NCI-H2081 treated with DMSO at 0.1 percent for 48 hours (cell line): ENCODE measurements at places on chromosomes 7 and 10.
A peak's percentile ranks its signal among the peaks of the same experiment; 100 is the strongest.

- DNase-seq, result no peak
Measured at GRCh38 chr10:9786101-9786500, 1231.6 kb upstream of the CELF2 start.

GRCh38 chr10:5650664-5651387 lies 15.6 kb downstream of the ASB13 start:
- no peak for DNase-seq

- DNase-seq, result no peak
Measured at GRCh38 chr7:85815526-85815925, 628.7 kb upstream of the SEMA3D start.

DNA sequence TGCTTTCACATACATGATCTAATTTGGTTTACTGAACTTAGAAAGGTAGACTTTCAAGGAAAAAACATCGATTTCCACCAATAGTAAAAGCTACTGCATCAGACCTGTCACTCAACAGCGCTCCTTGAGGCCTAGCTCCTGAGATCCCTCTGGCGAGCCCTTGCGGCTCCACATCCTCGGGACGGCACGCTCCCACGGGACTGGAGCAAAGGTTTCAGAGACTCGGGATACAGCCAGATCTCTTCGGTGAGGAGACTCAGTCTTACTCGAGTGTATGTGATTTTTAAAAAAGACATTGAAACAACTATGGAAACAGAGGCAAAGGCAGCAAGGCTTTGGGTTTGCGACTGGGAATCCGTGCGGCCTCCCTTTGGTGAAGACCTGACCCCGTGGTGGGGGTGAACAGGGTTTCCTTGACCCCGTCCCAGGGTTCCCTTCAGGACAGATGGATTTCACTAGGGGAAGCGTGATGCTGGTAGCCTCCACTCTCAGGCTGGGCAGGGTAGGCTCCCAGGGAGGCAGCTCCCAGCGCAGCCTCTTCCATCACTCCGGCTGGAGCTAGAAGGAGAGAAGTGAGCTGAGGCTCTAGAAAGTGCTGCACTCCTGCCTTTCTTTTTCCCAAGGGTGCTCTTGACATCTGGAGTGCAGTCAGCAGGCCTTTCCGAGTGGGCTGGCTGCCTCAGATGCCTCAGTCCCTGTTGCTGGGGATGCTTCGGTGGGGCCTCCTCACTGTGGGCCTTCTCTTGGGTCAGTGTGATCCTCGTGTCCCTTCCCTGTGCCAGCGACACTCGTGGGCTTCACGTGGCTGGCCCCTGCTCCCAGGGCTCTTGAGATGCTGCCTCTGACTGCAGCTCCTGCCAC lies 5.8 kb upstream of the ATP6V0E2 start:
- no peak for DNase-seq

GRCh38 chr7:6166443-6166891 lies 106.0 kb downstream of the CYTH3 start:
- no peak for DNase-seq

GRCh38 chr7:50697748-50698147 lies 84.9 kb downstream of the GRB10 start:
- no peak for DNase-seq

GRCh38 chr7:2807845-2808772 lies 36.0 kb downstream of the GNA12 start:
- no peak for DNase-seq

DNA sequence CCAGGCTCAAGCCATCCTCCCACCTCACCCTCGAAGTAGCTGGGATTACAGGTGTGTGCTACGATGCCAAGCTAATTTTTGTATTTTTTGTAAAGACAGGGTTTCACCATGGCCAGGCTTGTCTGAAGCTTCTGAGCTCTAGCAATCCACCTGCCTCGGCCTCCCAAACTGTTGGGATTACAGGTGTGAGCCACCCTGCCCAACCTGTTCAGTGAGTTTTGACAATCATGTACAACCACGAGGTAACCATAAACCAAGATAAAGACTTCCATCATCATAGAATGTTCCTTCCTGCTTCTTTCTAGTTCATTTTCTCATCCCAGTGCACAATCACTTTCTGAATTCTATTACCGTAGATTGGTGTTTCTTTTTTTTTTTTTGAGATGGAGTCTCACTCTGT lies 30.5 kb upstream of the MKRN1 start:
- DNase-seq, result no peak

GRCh38 chr10:31315453-31315852 lies 3.6 kb upstream of the ZEB1 start:
- DNase-seq, result no peak

GRCh38 chr10:88289342-88289741 lies 293.8 kb downstream of the RNLS start:
- DNase-seq, result no peak

DNA sequence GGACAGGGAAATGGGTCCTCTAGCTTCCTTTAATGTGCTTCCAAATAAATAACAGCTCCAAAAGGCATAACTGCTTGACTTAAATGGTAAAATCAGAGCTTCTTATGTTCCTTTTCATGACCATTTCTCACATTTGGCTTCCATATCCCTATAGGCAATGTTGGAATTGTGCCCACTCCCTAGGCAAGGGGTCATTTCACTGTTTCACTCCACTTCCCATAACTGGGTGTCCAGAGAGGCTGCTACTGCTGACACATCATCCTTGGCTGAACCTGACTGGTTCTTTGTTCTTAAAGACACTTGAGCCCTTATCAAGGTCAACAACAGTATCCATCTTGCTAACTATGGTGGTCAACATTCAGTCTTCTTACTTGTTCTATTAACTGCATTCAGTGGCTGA lies 37.1 kb downstream of the PRTFDC1 start:
- DNase-seq, result no peak

- DNase-seq, result no peak
Measured at GRCh38 chr7:30815951-30816644, 44.9 kb downstream of the MINDY4 start.

DNA sequence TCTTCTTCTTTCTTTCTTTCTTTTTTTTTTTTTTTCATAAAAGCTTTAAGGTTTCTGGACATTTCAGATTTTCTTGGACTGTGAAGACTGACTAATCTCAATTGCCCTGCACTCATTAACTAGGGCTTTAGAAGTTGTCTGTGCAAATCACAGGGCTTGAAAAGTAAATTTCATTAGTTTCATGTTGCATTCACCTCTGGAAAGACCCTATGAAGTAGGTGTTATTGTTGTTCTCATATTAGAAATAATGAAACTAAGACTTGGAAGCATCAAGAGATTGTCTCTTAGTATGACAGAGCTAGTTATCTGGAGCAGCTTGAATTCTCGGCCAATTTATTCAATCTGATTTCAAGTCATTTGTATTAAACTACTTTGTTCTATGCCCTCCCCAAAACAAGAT lies 28.2 kb upstream of the SEMA3D start:
- DNase-seq, result no peak

GRCh38 chr7:135239263-135239662 lies 5.6 kb downstream of the STRA8 start:
- no peak for DNase-seq

DNA sequence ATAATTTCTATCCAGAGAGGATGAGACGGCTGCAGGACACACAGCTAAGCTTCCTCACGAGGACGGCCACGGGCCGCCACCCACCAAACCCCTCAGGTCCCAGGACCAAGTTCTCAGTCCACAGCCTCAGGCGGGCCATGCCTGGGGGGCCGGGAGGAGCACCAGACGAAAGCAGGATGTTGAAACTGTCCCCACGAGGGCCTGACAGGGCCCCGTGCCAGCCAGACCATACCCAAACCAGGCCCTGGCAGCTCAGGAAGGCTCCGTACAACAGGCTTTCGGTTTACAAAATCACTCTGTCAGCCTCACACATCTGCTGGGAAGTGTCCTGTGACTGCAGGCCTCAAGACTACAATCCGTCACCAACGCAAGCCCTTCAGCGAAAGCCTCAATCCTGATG lies 14.5 kb downstream of the TUBGCP2 start:
- no peak for DNase-seq

- DNase-seq, result no peak
Measured at GRCh38 chr10:70891627-70892026, 3.3 kb upstream of the PCBD1 start.

- DNase-seq, result no peak
Measured at GRCh38 chr10:72483471-72483870, 128.8 kb upstream of the DNAJB12 start.

GRCh38 chr10:87623191-87623590 lies 36.5 kb upstream of the PAPSS2 start:
- no peak for DNase-seq

DNA sequence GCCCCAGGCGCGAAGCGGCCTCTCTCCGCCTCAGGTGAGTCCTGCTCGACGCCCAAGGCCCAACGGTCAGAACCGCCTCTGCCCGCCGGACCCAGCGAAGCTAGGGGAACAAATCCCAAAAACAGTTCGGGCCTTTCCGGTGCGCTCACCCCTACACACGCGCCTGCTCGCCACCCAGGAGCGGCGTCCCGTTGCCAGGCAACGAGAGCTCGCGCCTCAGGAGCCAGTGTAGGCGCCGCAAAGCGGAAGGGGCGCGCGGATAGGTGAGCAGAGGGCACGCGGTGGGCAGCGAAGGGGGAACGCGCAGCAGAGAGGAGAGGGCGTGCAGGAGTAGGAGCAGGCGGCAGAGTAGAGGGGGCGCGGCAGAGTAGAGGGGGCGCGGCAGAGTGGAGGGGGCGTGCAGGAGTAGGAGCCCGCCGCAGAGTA lies at the start of the genes DYDC1 and DYDC2:
Gene DYDC1, minus strand, starts transcription at position 193 of the 426 bp plus-strand sequence. CDS start 4,154 bp downstream, outside the sequence.
Gene DYDC2, plus strand, starts transcription at position 219 of the 426 bp plus-strand sequence. CDS start 5,663 bp downstream, outside the sequence.
- DNase-seq, result no peak

DNA sequence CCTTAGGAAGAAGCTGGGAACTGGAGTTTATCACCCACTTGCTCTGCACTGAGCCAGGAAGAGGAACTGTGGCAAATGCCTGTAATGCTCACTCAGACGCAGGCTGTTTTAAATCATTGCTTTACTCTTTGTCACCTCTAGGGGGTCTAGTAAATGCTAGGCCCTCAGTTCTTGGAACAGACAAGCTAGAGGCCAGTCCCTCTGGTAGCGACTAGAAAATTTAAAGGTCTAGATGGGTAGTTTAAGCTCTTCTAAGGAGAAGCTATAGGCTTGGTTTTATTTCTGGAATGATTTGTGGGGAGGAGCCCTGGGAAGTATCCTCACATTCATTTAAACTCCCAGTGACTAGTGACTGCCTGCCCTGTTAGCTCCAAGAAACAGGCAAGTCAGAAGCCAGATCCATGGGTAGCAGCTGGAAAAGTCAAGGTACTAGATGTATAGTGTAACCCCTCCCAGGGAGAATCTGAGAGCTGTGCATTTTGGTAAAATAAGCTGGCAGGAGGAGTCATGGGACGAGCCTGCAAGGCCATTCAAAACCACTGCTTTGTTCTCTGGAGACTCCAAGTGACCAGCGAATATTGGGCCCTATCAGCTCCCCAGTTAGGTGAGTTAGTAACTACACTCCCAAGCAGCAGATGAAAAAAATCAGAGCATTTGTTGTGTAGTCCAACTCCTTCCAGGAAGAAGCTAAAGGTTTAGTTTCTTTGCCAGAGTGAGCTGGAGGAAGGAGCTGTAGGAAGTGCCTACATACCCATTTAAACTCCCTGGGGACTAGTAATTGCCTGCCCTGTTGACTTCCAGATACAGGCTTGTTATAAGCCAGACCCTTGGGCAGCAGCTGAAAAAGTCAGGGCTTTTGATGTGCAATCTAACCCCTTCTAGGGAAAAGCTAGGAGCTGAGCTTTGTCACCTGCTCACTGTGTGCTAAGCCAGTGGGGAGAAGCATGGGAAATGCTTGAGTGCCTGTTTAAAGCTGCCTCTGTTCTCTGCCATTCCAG lies 68.9 kb downstream of the DYNC1I1 start:
- no peak for DNase-seq

DNA sequence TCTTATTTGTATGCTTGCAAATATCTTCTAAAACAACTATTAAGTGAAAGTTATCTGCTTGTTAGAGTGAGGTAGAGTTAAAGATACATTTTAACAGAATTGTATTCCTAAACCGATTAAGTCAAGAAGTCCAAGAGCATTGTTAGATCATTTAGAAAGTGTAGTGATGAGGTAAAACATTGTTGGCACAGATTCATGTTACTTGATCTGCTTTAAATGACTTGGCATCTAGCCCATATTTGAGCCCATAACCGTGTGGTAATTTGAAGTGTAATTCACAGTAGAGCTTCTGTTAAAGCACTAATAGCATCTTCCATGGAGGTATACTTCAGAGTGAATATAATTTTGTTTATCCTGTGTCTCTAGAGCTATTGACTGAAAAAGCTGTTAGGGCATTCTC lies 62.1 kb downstream of the PTEN start:
- peak; percentile 57 for DNase-seq

GRCh38 chr10:27312854-27313253 lies 72.3 kb upstream of the ACBD5 start:
- DNase-seq, result no peak

DNA sequence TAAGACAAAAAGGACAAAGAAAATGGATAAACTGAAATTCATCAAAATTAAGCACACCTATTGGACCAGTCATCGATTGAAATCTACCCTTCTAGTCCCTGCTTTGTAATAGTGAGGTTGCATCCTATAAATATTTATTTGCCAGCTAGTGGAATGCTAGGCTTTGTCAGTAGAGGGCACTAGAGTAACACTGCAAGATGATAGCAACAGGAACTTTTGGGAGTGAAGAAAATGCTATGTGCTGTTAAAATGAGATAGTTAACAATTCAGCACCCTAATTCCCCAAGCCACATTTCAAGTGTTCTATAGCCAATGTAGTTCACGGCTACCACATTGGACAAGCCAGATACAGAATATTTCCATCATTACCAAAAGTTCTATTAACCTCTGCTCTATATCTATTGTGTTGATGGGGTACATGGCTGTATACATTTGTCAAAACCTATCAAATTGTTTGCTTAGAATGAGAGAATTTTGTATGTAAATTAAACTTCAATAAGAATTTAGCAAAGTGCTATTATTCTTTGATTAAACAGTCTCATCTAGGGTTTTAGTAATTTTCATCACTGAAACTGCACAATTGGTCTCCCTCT lies 69.8 kb downstream of the LSMEM1 start:
- no peak for DNase-seq

GRCh38 chr10:22335173-22335933 lies 9.9 kb upstream of the SPAG6 start:
- DNase-seq, result no peak

DNA sequence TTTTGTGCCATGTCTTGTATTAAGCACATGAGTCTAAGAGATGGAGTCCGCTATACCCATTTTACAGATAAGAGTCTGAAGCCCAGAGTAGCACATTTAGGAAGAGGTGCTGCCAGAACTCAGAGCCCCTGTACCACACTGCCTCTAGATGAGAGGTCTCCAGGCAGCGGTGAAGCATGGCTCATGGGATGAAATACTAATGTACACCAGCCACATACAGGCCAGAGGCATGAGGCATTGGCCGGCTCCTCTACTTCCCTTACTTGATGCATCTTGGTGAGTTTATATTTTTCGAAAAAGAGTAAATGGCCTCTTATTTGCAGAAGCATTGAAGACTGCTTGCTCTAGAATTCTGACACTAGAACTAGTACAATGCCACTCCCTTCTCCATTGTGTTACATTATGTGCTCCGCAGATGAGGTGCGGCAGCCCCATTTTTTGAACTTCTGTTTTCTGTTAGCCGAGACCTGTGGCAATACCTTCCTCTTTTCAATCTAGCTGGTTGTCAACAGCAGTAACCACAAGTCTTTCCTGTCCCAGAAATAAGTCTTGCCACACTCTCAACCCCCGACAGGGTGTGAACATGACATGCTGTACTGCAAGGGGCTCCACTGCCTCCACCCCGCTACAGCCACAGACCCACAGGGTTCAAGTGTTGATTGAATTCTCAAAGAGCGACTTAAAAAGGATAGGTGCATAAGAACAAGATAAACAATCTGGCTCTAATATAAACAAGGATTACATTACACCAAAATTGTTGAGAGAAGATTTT lies 145.3 kb downstream of the CELF2 start:
- no peak for DNase-seq

GRCh38 chr7:93238748-93239147 lies 6.6 kb downstream of the VPS50 start:
- DNase-seq, result no peak
